ENCODE measurements at places on chromosomes 12 and 14.

DNA sequence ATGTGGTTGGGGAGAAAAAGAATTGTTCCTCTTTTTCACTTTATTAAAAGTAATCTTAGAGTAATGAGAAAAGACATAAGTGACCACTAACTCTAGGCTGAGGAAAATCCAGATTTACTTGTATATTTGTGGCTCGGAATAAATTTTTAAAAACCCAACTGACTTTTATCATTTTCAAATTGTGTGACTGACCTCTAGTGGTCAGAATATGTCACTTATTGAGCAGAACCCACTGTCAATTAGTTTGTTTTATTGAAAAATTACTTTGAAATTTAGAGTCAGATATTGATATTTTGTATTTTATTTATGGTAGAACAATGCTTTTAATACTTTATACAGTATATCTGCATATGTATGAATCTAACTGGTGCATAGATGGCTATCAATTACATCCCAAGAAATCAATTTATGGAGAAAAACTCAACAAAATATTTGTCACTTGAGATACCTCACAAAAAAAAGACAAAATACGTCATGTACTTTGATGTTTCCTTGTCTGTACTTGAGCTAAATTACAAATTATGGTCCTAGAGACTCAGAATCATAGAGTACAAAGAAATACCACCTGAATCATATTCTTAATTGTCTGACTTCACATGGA lies 229.4 kb downstream of the CNTN1 start:
- DNase-seq: no peak

DNA sequence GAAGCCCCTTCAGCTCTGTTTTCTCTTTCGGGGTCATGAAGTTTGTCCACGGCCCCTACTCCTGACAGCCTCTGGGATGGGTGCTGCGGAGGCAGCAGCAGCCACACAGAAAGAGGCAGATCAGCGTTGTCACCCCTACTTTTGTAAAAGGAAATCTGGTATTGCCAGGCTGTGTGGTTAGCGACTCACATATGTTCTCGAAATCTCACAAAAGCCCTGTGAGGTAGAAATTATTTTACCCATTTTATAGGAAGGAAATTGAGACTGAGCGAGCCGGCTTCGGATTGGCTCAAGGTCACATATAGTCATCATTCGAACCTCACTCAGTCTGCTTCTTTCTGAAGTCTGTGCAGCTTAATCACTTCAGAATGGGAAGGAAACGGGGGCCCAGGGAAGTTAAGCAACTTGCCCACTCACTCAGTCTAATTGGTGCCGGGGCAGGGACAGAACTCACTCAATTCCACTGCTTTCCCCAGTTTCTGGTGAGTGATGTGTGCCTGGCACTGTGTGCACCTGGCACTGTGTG lies 1.1 kb upstream of the CKAP4 start:
- DNase-seq: no peak

DNA sequence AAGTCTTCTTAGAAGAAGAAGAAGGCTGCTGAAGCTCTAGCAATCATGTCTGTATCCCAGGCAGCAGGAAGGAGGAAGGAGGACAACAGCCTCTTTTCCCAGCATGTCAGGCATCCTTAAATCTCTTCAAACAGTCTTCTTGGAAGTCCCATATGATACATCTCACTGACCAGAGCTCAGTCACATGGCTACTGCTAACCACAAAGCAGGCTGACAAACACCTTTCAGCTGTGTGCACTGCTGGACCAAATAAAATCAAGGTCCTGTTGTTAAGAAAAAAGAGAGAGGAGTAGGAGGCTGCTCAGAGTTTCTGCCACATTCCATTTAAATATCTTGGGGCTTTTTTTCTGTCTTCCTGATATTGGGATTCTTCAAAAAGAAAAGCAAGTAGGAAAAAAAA lies 203.4 kb upstream of the PELI2 start:
- no peak for DNase-seq

DNA sequence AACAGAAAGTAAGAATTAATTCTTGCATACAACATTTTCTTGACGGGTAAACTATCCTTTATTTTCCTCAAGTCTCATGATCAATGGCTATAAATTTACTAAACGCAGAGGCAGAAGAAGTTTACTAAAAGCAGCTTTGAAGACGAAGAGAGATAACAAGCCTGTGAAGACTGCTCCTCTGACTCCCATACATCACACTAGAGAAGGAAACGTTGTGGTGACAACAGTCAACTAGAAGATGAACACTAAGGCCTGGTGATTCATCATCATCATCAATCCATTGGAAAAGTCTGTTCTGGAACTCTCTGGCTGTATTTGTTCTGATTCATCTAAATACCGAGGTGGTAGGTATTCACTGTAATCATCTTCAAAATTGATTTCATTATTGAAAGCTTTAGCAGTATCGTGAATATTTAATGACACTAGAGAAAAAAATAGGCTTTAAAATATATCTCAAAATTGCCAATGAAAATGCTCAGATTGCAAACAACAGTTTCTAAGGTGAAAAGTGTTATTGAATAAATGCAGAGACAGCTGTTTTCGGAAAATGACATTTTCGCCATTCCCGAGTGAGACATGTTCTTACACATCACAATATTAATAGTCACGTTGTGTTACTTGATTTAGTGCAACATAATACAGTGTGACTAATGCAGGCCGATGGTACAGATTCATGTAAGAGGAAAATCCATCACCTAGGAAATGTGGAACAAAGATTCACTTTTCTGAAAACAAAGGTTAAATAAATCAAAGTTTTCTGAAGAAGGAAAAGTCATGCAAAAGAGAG lies 260.5 kb downstream of the C12orf50 start:
- no peak for DNase-seq

DNA sequence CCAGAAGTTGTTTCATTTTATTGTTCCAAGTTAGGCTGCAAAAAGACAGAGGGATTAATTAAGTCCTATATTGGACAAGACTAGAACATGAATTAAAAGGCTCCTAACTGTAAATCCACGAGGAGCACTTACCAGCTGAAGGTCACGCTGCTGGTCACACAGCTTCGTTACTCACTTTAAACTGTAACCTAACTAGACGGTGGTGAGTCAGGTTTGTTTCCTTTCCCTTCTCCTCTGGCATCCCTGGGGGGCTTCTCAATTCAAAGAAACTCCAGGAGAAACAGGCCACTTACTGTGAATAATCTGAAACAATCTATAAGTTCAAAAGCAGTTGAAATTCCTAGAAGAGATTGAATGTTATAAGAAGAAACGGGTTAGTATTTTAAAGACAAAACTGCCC lies 331.4 kb downstream of the BCAT1 start:
- DNase-seq: no peak

DNA sequence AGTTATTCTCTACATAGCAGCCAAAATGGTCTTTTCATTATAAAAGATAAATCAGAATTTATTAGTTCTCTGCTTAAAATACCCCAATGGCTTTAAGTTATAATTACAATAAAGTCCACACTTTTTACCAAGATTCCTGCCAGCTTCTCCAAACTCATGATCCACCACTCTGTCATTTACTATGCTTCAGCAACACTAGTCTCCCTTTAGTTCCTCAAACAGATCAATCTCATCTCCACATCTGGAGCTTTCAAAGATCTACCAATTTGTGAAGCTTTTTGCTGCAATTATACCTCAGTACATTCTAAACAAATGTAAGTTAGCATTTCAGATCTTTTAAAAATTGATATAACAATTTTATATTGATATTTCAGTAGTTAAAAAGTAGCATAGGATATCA lies 24.9 kb downstream of the CATSPERB start:
- no peak for DNase-seq

- DNase-seq: no peak
These were observed 11.6 kb downstream of the HVCN1 start for GRCh38 chr12:110677206-110677911.

- no peak for DNase-seq
These were observed 30.6 kb upstream of the SLC2A3 start for GRCh38 chr12:7966563-7966962.

DNA sequence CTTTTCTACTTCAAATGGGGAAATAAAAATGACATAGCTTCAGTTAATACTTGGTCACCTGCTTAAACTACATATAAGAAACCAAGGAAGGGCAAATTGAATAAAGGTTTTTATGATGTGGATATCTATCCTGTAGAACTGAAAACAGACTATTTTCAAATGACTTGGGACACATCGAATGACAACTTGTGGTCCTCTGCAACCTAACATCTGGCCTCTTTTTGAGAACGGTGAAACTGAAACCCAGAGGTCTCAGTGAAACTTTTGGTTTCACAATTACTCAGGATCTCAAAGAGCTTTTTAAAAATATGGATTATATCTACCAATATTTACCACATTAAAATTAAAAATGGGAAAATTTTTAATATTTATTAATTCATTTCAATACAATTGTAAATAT lies 65.2 kb downstream of the PPP2R5E start:
- no peak for DNase-seq

- no peak for DNase-seq
These were observed 11.3 kb downstream of the RTRAF start for GRCh38 chr14:52000696-52001095.

- no peak for DNase-seq
These were observed 14.0 kb upstream of the KCNH3 start for GRCh38 chr12:49524660-49525324.

GRCh38 chr12:124923905-124924734 lies 9.7 kb upstream of the UBC start:
- DNase-seq: no peak

GRCh38 chr14:73467800-73468199 lies 9.5 kb upstream of the NUMB start:
- no peak for DNase-seq

GRCh38 chr14:38721822-38722431 lies 381.1 kb downstream of the SEC23A start:
- DNase-seq: peak; percentile 47

GRCh38 chr14:22479776-22480464 lies 109.1 kb downstream of the DAD1 start:
- no peak for DNase-seq

DNA sequence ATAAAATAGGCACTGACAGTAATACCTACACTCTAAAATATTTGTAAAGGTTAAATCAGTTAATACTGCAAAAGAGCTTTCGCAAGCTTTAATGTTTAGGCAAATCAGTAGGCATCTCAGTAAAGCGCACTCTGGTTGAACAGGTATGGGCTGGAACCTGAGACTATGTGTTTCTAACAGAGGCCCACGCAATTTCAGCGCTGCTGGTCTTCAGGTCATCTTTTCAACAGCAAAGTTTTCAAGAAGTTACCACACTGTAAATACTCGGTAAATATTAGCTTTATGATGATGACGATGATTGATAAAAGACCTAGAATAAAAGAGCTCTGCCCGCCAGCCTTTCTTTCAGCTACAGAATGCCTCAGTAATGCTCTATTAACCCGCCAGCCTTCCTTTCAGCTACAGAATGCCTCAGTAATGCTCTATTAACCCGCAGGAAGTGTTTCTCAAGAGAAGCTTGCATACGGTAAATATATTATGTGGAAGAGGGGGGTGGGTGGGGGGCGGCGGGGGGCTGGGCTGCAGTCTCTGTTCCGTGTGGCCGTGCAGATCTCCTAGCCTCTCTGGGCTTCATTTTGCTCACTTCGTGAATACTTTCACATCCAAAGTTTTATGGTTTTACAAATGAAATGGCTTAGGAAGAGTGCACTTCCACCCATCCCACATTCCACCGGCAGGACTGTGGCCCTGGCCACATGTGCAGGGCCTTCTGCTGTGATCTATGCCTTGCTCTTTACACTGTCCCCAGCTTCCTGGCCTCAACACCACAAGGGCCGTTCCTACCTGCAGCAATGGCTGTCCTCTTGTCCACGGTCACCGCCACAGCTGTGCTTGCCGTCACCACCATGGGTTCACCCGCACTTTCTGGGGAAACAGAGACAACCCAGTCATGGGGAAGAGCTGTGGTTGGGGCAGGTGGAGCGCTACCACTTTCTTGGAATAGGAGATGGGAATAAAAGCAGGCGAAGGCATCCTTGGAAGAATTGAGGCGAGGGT lies 19.9 kb downstream of the LRTM2 start:
- no peak for DNase-seq

- no peak for DNase-seq
These were observed 13.5 kb downstream of the UBR7 start for GRCh38 chr14:93220509-93220908.

GRCh38 chr12:123043536-123044001 lies 63.1 kb downstream of the ARL6IP4 start:
- peak; percentile 41 for DNase-seq

DNA sequence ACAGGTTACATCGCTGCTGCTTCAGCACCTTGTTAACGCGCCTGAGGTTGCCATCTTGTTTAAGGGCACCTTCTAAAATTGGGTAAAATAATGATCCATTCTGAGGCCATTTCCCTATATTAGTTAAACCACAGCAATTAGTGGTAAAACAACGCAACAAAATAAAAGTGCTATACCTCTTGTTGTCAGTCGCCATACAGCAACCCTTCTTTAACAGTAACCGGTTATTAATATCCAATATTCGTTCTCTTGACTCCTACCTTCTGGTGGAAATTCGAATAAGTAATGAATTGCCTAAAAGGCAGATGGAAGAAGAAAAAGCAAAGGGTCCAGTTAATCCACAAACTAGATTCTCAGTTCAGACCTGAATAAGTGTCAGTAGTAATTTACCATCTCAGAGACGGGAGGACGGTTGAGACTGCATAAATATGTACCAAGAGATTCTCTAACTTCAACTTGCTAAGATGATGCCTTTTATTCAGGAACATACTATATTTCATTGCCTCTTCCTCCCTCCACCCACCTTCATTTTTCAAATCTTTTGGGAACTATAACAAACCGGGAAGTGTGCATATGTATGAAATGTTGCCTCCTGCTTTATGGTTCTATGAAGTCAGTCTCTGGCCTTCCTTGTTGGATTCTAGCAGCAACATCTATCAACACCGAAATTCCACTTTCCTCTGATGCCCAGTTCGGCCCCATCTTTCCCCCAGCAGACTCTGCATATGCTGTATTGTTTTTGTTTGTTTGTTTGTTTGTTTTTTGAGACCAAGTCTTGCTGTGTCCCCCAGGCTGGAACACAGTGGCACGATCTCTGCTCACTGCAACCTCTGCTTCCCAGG lies 824 bp upstream of the PSMB5 start:
- no peak for DNase-seq

GRCh38 chr14:41925409-41925808 lies 318.7 kb downstream of the LRFN5 start:
- peak; percentile 12 for DNase-seq

GRCh38 chr12:126182619-126183236 lies 1117.5 kb downstream of the AACS start:
- DNase-seq: no peak
